ENCODE measurements at places on chromosomes 6 and 20.

DNA sequence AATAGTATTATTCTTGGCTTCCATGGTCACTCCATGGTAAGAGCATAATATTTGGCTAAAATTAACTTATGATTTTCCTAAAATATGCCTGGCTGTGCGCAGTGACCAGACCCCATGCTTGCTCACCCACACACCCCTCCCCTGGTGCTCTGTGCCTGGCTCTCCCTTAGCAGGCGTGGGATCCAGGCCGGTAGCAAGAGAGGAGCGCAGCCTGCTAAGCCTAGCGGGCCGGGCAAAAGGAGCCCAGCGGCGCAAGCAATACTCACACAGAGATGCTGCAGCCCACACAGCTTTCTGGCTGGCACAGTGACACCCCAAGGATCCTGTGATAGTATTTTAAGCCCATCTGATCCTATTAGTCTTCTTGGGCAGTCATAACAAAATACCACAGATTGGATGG is 79.8 kb upstream of the EYS start:
- ATAC-seq = no peak

DNA sequence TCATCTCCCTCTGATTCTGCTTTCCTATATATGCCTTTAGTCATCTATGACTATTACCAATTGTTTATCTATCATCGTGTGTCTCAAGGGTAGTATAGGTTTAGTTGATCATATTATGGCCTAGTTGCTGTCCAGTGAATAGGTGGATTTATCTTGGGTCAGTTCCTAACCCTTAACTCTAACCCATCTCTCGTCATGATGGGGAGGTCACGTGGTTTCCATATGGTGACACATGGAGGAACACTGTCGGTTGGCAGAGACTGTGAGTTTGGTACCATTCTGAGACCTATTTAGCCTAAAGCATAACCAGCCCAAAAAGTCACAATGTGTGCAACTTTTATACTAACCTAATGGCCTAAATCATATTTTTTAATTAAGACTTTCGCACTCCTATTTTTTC is 103.5 kb downstream of the SAMD5 start:
- ATAC-seq = no peak

- no peak for ATAC-seq
Measured at GRCh38 chr20:60132162-60132826, 174.1 kb downstream of the CDH26 start.

DNA sequence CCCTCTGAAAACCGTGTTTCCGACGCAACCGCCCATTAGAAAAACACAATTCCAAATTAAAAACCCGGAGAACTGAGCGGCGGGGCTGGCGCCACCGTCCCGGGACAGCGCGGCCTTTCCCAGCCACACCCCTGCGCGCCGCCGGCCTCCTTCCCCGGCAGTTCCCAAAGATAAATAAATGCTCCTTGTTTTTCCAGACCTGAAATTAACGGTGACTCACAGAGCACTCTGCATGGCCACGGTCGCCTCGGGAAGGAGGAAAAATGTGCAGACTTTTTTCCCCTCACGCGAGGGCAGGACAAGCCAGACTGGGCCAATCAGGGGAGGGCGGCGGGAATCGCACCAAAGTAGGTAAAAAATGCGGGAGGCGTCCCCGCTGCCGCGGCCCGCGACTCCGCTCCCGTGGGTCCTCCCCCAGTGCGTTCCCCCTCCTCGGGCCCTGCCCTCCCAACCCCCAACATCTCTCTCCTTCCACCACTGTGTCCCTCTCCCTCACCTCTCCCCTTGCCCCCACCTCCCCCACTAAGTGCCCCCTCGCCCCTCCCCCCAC is 828 bp upstream of the DSTN start:
- peak; percentile 59 for ATAC-seq

DNA sequence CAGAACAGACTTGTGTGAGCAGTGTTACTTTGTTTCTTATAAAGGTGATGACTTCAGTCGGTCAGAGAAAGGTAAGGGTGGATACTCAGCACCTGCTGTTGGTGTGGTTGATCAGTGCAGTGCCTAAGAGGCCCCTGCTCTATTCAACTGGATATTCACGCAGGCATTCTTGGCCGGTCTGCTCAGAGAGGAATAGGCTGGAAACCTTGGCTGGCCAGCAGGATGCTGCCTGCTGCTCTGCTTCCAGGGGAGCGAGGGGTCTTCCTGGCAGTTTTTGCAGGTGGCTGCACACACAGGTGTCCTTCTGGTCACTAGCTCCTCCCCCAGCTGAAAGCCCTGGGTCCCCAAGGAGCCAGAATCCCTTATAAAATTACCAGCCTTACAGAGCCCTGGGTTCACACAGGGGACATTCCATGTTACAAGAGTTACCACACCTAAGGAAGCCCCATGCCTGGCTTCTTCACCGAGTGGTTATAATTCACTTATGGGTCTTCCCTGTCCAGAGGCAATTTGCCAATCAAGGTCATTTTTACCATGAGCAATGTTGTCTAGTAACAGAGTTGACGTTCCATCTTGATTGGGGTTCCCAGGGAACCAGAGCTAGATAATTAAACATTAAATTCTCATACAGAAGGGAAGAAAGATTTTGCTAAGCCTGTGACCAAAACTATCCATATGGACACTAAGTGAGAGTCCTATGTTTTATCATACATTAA is 16.4 kb downstream of the SYNJ2 start:
- no peak for ATAC-seq

- ATAC-seq = peak; percentile 88
Measured at GRCh38 chr6:33815854-33816253, 12.1 kb upstream of the MLN start.

- peak; percentile 53 for ATAC-seq
Measured at GRCh38 chr6:116059713-116060571, 749 bp downstream of the FRK start.

GRCh38 chr6:25831532-25832306 is at the start of gene SLC17A1:
Gene SLC17A1, minus strand, starts transcription at chr6:25832052. Its CDS starts 1,495 bp downstream, at chr6:25830557.
- ATAC-seq = no peak

DNA sequence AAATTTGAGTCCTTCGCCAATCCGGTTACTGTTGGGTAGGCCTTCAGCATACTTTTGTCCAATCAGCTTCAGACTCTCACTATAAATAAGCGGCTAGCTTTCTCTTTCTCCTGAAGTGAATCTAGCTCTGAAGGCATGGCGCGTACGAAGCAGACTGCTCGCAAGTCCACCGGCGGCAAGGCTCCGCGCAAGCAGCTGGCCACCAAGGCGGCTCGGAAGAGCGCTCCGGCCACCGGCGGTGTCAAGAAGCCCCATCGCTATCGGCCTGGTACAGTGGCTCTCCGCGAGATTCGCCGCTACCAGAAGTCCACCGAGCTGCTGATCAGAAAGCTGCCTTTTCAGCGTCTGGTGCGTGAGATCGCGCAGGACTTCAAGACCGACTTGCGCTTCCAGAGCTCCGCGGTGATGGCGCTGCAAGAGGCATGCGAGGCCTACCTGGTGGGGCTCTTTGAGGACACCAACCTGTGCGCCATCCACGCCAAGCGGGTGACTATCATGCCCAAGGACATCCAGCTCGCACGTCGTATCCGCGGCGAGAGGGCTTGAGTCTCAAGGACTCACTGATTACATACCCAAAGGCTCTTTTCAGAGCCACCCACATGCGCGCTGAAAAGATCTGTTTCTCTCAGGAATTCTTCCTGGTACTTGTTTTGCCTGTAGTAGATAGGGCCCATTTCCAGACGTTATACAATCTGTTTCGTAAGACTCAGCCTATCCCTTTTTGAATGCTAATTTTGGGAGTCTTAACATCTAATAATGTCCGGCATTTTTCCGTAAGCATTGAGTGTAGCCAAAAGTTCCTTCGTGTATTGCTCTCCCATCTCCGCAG is 102.0 kb downstream of the OR2B2 start:
- ATAC-seq = peak; percentile 55

DNA sequence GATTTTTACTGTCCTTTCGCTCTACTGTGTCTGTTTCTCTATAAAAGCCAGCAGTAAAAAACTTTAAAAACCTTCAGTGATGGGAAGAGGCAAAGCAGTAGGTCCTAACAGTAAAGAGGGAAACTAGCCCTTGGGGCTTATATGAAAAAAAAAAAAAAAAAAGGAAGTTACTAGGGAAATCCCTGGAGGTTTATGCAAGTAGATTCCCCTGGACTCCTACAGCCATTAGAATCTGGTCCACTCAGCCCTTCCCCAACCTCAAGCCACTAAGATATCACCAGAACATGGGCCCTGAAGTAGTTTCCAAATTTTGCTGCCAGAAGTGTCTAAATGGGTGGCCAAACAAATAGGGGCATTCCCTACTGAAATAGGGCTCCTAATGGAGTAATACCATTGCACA is 70.5 kb upstream of the HINT3 start:
- no peak for ATAC-seq

- ATAC-seq = peak; percentile 45
Measured at GRCh38 chr6:129475477-129476247, 234.3 kb downstream of the ARHGAP18 start.
